ENCODE measurements at places on chromosomes 11 and 22. TPM values are rescaled to one million over a fixed set of nuclear protein-coding genes. Genes with fewer than 3 reads are reported as not detected.
A peak's percentile ranks its signal among the peaks of the same experiment; 100 is the strongest.

The C11orf52 gene
- total RNA-seq = 3.1 TPM

The CEP126 gene
- 6.5 TPM for total RNA-seq

The ZFTA gene
- 15.3 TPM for total RNA-seq

The CNGA4 gene
- total RNA-seq = not detected

DNA sequence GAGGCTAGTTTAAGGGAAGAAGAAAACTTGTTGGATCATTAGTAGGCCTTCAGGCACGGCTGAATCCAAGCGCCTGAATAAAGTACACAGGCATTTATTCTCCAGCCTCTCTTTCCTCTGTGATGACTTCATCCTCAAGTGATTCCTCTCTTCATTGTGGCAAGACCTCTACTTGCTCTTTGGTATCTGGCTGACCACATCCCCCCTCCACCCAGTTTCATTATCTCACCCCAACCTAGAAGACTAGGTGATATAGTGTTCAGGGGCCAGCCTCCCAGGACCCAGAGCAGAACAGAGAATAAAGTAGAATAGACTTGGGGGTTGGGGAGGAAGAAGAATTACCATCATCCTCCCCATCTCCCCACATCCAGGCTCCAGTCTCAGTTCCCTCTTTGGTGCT is 189.3 kb downstream of the MIAT start:
- no peak for DNase-seq

GRCh38 chr11:95267601-95268213 is 36.7 kb upstream of the SESN3 start:
- no peak for DNase-seq

DNA sequence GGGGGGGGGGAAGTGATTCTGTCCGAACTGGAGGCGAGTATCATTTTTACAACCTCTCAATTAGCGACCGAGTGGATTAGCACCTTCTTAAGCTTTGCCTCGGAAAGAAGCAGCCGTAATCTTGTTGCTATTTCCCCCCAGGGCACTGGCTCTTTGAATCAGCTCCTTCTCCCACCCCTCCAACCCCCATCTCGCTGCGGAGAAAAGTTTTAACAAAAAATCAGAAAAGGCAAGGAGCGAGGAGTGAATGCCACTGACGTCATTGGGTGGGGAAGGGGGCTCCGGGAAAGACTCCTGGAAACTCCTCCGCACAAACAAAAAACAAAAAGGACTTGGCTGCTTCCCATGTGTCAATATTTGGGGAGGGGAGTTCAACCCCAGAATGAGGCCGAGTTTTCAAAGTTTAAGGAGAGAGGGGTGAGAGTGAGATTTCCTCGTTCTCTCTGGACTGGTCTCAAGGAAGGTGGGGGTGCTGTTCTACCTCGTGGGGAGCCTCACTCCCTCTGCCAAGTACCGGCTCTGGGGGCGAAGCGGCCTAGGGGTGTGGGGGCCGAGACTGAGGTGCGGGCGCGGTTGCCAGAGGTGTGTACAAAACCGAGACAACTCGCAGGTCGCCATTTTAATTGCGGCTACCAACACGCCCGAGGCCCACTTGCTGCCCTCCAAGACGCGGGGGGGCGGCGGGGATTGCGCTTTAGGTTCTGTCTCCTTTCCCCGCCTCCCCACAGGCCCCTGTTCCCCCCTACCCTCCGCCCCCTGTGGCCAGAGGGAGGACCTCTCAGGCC is 2.5 kb upstream of the PAX6 start:
- DNase-seq = no peak

DNA sequence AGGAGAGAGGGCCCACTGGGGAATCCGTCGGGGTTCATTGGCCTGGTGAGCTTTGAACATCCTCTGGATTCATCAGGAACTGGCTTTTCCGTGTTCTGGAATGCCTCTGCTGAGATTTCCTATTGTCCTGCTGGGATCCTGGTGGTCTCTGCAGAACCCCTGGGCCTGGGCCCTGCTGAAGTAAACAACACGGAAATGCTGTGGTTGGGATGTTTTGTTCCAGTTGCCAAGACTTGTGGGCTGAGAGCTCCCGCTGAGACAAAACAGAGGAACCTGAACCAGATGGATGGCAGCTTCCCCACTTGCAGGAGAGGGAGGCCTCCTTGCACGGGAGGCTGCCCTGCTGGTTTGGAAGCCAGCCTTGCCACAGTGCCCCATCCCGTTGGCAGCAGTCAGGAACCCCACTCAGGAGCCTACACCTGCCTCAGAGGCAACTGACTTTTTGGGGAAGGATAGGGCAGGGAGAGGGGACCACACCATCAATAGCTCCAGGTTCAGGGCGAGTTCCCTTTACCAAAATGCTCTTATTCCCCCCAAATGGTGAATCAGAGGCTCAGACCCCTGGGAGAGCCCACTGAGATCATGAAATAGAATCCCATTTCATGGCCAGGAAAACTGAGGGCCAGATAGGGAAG is 60.7 kb downstream of the LRRC32 start:
- peak; percentile 74 for DNase-seq

GRCh38 chr11:101862391-101863233 is 52.2 kb upstream of the CEP126 start:
- DNase-seq = no peak

- DNase-seq = peak; percentile 85
Measured at GRCh38 chr22:43867839-43868635, 5.7 kb upstream of the SULT4A1 start.
